ENCODE measurements at places on chromosomes 1 and 21.
A peak's percentile ranks its signal among the peaks of the same experiment; 100 is the strongest.

- DNase-seq: peak; percentile 74
Measured at GRCh38 chr1:91804546-91805023, 81.4 kb downstream of the TGFBR3 start.

DNA sequence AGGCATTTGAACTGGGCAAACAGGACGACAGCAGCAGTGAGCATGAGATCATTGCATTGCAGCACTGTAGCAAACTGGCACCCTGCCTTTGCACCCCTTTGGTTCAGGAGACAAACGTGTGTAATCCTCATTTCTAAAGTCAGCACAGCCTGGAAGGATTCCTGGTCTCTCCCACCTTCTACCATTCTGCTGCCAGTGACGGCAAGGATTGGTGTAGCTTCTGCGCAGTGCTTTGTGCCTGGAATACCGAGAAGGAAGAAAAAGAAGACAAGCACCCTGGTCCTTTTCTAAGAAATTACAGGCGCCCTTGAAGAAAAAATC is 805.3 kb downstream of the USP25 start:
- DNase-seq: no peak

GRCh38 chr1:211975152-211975941 is 60.0 kb downstream of the INTS7 start:
- DNase-seq: no peak

DNA sequence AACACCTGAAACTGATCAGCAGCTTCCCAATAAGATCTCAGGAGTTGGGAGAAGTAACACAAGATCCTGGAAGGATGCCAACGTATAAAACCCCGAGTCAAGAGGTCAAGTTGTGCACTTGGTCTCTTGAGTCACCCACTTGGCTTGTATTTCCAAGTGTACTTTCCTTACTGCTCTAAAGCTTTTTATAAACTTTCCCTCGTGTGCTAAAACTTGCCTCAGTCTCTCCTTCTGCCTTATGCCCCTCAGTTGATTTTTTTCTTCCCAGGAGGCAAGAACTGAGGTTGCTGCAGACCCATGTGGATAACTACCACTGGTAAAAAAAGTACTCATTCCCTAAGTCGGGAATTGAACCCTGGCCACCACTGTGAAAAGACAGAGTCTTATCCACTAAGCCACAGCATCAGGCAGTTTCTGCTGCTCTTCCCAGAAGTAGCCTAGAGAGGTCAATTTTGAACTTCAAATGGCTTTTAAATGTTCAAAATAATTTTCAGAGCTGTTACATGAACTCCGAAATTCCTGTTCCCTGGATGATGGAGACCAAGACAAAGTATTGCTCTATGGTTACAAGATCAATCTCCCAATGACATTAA is 28.9 kb downstream of the ITLN2 start:
- no peak for DNase-seq

GRCh38 chr1:165954940-165955339 is 127.5 kb downstream of the UCK2 start:
- no peak for DNase-seq

DNA sequence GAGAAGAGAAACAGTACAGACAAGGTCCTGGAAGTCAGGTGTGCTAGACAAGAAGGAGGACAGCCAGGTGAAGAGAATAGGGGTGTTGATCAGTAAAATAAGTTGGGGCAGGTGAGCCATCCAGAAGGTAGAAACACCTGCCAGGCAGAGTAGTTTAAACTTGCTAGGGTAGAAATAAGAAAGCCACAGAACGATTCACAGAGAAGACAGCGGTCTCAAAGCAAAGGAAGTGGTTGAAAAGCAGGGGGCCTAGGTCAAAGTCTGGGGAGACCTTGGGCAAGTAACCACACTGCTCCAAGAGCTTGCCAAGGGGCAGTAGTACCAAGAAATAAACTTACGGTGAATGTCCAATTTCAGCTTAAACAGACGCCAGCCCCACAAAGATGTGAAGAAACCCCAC is 116.6 kb upstream of the PROX1 start:
- no peak for DNase-seq

GRCh38 chr1:52404975-52405338 is 555 bp downstream of the PRPF38A start:
- DNase-seq: no peak

GRCh38 chr1:40247655-40248054 is at the start of gene TMCO2:
TMCO2 (plus strand) TSS chr1:40247937; CDS start chr1:40247994, 57 bp downstream.
- DNase-seq: no peak

DNA sequence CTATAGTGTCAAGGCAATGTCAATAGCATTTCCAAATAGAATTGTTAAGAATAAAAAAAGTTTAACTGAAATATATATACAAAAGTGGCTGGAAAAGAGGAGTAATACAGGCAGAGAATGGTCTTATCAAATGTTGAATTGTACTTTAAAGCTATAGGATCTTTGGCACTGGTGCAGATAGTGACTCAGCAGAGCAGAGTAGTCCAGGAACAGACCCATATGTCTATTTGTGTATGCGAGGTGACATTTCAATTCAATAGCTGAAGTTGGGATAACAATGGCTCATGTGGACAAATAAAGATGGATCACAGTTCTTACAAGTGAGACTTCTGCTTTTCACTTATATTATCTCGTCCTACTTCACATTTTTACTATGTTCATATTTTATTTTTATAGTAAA is 543.0 kb upstream of the B3GALT2 start:
- no peak for DNase-seq

GRCh38 chr1:222006715-222007114 is 264.8 kb upstream of the DUSP10 start:
- DNase-seq: no peak

GRCh38 chr1:67646145-67647035 is 38.6 kb upstream of the GADD45A start:
- no peak for DNase-seq

DNA sequence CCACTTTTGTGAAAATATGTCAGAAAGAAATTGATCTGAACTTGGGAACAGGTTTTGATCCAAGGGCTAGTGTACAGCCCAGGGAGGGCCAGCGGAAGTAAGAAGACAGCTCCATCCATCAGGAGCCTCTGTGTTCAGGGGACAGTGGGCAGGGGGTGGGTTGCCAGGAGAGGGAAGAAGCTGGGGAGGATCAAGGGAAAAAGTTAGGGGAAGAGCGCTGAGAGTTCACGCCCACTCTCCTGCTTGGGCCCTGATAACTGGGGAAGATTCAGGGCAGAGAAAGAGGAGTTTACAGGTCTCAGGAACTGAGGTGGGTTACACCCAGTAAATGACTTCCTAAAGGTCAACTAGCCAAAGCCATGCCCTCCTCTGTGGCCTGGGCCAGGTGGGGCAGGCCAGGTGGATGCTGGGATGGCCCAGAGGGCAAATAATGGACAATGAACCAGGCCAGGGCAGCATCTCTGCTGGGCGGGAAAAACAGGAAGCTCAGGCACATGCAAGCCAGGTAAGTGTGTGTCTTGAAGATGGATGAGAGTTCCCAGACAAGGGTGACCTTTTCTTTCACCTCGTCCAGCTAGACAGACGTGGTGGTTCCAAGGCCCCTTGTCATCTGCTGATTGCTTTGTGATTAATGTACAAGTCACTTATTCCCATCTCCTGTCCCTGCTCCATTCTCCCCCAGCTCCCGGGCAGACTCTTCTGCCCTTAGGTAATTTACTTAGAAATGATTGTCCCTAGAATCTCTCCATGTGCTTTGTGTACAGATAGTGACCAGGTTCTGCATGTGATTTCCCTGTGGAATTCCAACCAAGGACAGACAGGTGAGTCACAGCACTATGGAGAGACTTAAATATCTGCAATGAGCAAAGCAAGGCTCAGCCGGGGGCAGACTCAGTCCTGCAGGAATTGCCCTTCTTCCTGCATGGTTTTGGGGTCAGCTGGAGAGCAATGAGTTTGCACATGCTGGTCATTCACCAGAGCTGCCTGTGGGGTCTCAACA is 57.0 kb downstream of the MDM4 start:
- no peak for DNase-seq

- no peak for DNase-seq
Measured at GRCh38 chr1:68916221-68916902, 419.5 kb upstream of the DEPDC1 start.

GRCh38 chr1:24191860-24192259 is 4.8 kb upstream of the IFNLR1 start:
- peak; percentile 39 for DNase-seq

GRCh38 chr1:229432905-229433304 is 989 bp downstream of the ACTA1 start:
- DNase-seq: no peak

GRCh38 chr1:119711804-119712341 is at the start of gene PHGDH:
PHGDH (plus strand) TSS chr1:119711934; CDS start chr1:119712023, 89 bp downstream.
- peak; percentile 68 for DNase-seq

DNA sequence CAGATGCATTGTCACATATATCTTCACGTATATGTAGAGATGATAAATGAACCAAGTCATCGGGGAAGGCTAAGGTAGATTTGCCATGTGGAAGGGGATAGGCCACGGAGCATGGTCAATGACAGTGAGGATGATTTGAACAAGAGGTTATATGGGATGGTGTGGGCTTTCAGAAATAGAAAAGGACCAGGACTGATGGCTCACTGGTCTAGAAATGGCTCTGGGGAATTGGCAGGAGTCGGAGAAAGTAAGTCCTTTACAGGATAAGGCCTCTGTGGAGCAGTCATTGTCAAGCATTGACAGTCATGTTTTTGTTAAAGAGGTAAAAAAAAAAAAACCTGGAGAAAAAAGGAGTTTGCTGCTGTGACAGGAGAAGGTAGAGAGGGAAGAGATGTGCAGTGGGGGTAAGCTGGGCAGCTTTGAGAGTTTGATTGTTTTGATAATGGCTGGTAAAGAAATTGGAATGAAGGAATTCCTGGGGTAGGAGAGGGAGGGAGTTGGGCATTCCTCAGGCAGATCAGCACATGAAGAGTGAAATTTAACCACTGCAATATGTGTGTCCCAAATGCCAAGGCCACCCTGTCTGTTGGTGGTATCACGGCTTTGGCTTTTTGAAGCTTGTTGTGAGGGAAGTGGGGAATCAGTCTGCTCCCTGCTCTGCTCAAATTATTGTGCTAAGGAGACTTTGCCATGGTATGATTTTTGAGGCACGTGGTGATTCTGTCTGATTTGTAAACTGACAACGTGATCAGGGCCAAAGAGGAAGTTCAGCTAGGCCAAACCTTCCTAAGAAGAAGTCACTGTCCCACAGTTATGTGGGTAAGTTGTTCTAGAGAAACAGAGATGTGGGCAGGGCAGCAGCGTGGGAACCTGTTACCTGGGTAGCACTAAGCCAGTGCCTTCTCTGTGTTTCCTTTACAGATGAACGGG is 26.0 kb downstream of the MACF1 start:
- DNase-seq: peak; percentile 20

GRCh38 chr1:30856260-30856790 is 52.2 kb downstream of the SDC3 start:
- no peak for DNase-seq

DNA sequence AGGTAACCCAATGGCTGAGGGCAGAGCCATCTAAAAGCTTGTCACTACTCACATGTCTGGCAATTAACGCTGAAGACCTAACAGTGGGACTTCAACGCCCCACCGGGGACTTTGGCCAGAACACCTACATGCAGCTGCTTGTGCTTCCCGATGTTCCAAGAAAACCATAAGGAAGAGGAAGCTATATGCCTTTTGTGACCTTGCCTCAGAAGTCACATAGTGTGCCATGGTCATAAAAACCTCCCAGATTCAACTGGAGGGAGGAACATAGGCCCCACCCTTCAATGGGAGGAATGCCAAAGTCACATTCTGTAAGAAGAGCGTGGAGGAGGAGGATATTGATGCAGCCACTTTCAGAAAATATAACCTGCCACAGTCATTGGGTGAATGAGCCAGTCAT is 147.8 kb upstream of the MAGI3 start:
- DNase-seq: no peak

GRCh38 chr1:214290424-214291037 is 9.6 kb downstream of the SMYD2 start:
- DNase-seq: no peak

GRCh38 chr1:28341591-28341990 is 12.8 kb downstream of the MED18 start:
- DNase-seq: no peak

- DNase-seq: no peak
Measured at GRCh38 chr1:101000131-101000873, 25.3 kb downstream of the DPH5 start.

- no peak for DNase-seq
Measured at GRCh38 chr1:200435200-200435780, 25.5 kb upstream of the ZNF281 start.

DNA sequence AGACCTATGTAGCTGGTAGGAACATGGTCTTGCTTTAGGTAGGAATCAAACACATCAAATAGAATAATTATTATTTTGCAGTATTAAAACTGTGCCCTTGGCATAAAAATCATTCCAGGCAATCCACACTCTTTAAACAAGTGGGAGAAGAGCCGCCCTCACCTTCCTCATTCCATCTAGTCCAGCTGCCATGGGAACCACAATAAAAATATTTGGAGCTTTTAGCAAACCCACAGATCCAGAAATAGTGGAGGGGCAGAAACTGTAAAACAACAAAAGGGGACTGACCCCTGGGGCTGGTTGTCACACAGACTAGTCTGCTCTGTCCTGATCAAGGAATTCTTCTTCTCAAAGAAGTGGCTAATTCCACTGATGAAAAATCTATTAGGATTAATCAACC is 61.6 kb downstream of the PTPRC start:
- DNase-seq: no peak

GRCh38 chr1:26705788-26706311 is 10.0 kb downstream of the ARID1A start:
- no peak for DNase-seq

DNA sequence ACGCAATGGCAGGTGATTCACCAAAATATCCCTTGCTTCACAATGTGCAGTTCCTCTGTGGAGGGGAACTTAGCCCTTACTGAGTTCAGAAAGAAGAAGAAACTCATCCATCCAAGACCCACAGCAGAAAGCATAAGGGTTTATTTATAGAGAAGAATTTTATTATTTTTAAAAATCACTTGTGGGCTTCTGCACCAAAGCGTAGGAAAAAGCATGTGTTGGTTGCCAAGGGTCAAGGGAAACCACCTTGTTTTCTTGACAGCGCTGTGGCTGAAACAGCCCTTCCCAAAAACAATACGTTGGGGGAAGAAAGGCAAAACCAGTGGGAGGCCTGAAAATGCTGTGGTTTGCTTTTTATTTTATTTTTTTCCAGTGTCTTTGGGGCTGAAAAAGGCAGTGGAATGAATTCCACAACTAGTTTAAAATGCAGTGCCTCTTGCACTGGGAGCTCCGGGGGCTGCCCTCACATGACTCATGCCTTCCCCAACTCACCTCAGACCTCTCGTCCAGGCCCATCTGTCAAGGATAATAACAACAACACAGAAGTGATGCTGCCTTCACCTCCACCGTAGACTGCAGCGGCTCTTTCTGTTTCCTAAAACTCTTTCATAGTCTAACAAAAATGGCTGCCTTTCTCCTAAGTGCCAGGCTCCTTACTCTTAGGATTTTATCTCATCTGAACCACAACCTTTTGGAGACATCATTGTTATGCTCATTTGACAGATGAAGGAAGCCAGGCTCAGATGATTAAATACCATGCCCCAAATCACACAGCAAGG is 224.2 kb upstream of the JUN start:
- DNase-seq: peak; percentile 53
